Inflammatory macrophage (primary cell): ENCODE measurements at places on chromosomes 1 and 21.
A peak's percentile ranks its signal among the peaks of the same experiment; 100 is the strongest.

DNA sequence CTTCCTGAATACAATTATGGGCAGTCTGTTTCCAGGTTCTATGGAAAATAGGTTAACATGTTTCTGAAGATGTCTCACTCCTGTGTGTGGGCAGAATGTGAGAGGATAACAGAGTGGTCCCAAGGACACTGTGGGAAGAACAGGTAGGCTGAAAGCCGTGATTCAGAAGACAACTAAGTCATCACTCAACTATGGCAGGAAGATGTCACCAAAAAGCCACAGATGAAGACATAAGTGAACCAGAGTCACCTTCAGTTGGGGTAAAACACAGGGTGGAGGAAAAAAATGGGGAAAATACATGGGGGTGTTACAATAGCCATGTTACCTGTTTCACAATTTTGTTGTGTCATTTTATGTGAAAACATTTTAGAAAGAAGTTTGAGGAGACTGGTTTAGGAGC lies 75.1 kb downstream of the UCHL5 start:
- no peak for DNase-seq

- no peak for DNase-seq
Measured at GRCh38 chr1:67753776-67754525, 69.0 kb downstream of the GADD45A start.

DNA sequence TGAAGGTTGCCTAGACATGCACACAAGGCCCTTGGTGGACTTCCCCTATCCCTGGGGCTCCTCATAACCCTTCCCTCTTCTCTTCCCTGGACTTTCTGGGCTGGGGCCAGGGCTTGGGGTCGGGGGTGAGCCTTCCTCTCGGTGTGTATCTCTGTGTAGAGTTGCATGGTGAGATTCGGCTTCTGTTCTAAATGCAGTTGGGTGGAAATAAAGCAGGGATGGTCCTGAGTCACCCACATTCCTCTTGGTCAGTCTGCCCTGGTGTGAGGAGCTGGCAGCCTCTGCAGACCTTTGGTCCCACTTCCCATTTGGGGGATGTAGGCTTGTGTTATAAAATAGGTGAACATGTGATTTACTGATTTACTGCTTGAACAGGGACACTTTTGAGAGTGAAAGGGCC lies 38.0 kb downstream of the ADARB1 start:
- DNase-seq = no peak

DNA sequence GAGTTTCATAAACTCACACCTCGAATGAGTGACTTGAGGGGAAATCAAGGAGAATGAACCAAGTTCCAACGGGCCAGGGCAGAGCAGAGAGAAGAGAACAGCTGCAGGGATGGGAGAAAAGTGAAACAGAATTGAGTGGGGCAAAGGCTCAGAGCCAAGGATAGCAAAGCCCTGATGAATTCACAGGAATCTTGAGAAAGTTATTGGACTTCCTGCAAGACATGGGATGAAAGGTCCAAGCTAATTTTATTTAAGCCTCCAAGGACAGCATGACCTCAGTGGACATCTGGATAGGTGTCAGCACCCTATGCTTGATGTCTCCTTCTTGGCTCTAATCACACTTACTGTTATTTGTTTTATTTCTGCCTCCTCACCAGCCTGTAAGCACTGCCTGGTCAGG lies 43.0 kb upstream of the RAVER2 start:
- no peak for DNase-seq

GRCh38 chr21:25708467-25709065 lies 26.1 kb downstream of the ATP5PF start:
- DNase-seq = peak; percentile 53

DNA sequence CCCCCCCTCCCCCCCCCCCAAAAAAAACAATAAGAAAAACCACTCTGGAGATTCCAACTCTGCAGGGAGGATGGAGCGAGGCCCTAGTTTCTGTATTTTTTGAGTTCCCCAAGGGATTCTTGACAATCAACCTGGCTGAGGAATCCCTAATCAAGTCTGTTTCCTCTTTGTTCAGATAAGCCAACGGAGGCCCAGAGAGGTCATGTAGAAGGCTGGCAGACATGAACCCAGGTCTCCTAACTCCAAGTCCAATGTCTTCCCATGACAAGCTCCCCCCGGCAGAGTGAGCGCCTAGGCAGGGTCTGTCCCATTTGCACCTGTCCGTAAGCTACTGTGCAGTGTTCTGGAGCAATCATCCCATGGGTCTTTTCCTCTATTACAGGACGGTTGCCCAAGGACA lies 39.5 kb downstream of the LRRC71 start:
- no peak for DNase-seq

DNA sequence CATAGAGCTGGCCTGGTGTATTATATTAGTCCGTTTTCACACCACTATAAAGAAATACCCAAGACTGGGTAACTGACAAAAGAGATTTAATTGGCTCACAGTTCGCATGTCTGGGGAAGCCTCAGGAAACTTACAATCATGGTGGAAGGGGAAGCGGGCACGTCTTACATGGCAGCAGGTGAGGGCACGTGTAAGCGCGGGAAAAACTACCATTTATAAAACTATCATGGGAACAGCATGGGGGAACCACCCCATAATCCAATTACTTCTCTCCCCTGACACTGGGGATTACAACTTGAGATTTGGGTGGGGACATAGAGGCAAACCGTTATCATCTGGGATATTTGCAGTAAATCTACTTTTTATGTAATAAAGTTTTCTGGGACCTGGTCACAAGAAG lies 6.8 kb downstream of the IER5 start:
- no peak for DNase-seq

DNA sequence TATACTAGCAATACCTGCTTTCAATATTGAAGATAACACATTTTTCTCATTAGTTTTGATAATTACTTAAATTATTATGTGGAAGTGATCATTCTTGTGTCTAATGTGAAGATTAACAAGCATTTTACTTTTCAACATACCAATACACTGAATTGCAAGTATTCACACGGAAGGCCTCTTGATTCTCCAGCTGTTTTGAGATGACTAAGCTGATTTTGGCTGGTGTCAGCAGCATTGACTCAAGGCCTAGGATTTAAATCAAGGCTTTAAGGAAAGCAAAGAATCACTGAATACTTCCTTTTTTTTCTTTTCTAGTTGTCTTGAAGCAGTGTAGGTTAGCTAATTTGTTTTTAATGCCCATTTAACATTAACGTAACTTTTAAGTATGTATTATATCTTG lies 373.7 kb downstream of the SRGAP2C start:
- DNase-seq = peak; percentile 41

DNA sequence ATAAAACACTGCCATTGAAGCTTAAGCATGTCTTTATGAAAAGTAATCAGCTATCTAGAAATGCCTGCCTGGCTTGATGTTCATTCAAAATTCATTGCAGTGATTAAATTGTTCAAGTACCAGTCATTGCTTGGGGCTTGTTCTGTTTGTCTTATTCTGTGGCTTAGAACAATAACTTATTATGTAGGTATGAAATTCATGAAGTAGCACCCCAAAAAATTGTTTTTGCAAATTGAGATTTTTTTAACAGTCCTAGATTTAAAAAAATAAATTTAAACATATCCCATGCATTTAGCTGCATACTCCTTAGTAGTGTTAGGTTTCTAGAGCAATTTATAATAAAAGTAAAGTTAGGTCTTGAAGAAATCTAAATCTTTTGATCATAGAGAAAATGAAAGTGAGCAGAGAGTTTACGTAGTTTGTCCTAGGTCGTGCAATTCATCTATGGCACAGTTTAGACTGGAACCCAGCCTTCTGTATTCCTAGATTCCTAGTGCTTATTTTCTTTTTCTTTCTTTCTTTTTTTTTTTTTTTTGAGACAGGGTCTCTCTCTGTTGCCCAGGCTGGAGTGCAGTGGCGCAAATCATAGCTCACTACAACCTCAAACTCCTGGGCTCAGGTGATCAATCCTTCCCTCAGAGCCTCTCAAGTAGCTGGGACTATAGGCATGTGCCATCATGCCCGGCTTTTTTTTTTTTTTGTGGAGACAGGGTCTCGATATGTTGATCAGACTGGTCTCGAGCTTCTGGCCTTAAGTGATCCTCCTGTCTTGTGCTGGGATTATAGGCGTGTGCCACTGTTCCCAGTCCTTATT lies 9.3 kb downstream of the MIER1 start:
- no peak for DNase-seq

GRCh38 chr1:165344736-165345135 lies 11.8 kb downstream of the LMX1A start:
- no peak for DNase-seq

DNA sequence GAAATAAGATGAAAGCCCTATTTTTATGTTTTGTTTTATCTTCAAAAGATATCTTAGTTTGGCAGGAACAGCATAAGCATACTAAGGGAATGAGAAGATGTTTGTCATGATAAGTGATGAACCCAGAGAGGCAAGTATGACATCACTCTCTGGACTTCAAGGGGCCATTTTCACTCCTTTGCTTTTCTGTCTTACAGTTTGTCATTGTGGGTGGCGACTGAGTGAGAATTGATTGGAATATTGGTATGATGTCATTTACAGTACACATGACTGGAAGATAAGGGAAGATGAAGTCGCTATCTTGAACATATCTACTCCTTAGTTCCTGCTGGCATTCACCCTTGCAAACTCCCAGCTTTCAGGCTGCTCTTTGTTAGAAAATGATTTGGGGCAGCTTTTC lies 258.1 kb upstream of the RAB4A start:
- DNase-seq = no peak

- peak; percentile 57 for DNase-seq
Measured at GRCh38 chr1:26771643-26772321, 16.0 kb upstream of the PIGV start.

- DNase-seq = no peak
Measured at GRCh38 chr1:186829686-186830587, 1.2 kb downstream of the PLA2G4A start.

DNA sequence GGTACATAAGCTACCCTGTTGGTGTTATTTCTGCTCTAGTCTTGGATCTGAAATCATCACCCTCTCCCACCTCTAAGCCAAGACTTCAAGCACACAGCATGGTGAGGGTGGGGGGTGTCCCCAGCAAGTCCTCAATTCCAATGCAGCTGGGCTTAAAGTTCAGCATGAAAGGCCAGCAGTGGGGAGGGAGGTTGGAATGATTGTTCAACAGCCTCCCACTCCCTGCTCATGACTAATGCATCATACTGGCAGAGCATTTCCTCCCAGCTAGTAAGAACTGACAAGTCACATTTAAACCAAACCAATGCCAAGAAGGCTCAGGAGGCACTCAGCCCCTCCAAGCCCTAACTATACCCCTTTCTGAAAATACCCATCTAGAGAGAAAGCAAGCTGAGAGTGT lies 50.1 kb downstream of the TIAM1 start:
- peak; percentile 89 for DNase-seq

GRCh38 chr1:70143048-70143659 lies 62.2 kb downstream of the LRRC40 start:
- no peak for DNase-seq

DNA sequence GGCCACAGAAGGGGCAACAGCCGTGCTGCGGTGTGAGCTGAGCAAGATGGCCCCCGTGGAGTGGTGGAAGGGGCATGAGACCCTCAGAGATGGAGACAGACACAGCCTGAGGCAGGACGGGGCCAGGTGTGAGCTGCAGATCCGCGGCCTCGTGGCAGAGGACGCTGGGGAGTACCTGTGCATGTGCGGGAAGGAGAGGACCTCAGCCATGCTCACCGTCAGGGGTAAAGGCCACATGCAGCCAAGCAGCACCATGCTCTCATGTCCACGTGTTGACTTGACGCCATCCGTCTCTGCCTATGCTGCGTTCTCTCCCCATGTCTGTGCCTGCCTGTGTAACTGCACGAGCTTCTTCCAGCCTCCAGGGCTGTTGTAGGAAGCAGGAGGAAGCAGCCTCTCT lies 85.5 kb downstream of the OBSCN start:
- DNase-seq = no peak

GRCh38 chr1:70966018-70966638 lies 81.5 kb downstream of the PTGER3 start:
- peak; percentile 15 for DNase-seq

GRCh38 chr21:37758982-37759381 lies 157.3 kb downstream of the KCNJ6 start:
- DNase-seq = peak; percentile 53

DNA sequence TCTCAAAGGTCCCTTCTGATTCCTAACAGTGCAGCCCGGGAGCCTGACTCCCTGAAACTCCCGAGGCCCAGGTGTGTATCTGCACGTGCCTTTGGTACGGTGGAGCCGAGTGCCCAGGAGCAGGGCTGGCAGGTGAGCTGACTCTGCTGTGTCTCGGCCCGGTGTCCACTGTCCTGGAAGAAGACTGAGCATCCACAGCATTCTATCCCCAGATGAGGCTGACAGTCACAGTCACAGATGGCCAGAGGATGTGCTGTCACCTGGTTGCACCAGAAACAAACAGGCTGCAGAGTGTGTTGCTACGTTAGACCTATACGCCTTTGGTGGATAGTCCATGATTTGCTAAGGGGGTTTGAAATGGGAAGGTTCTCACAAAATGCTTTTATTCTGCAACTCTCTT lies 9.8 kb downstream of the ETV3L start:
- DNase-seq = no peak

DNA sequence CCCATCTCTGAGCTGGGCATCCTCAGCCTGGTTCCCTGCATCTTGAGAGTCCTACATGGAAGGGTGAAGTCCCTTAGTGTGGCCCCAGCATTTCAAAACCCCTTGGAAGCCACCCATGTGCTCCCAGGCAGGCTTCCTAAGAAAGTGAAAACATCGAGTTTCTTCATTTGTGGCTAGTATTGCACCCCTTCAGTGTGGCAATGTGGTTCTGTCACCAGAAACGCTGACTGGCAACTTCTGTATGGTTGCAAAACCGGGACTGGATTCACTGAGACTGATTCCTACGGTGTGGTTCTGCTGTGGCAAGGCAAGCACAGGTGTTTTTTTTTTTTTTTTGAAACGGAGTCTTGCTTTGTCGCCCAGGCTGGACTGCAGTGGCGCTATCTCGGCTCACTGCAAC lies 9.0 kb upstream of the IFNGR2 start:
- peak; percentile 99 for DNase-seq

- no peak for DNase-seq
Measured at GRCh38 chr1:222240536-222241181, 307.2 kb downstream of the HHIPL2 start.

DNA sequence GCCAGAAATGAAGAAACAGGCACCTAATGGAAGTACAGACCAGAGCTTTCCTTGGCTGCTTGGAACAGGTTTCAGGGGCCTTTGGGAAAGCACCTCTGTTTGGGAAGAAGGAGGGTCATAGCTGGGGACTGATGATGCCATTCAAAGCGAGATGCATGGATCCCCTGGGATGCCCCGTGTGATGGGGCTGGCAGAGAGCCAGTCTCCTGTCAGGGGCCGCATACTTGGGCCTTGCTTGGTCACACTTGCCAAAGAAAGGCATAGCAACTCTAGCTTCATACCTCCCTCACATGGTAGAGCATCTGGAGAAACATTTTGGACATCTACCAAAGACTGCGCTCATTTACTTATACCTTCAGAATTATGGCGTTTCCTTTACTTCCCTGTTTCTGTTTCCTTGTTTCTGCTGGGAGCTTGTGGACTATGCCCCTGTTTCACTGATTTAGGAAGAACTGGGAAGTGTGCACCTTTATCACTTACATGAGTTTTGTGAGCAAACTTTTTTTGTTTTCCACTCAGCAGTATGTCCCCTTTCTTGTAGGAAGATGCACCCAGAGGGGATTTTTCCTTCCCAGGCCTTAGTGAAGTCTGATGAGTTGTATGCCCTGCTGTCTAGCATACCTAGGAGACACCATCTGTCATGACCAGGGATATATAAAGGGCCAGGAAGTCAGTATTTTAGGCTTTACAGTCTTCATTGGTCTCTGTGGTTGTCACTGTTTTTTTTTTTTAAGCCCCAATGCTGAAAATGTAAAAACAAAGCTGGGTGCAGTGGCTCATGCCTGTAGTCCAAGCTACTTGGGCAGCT lies 19.8 kb upstream of the ST3GAL3 start:
- DNase-seq = no peak
